ENCODE measurements at places on chromosomes 7 and 10. TPM values are rescaled to one million over a fixed set of nuclear protein-coding genes. Genes with fewer than 3 reads are reported as not detected.

Gene FOXP2
- not detected for total RNA-seq

Gene FRMD4A
- 4.2 TPM for total RNA-seq

Gene IL2RA
- not detected for total RNA-seq

Gene PNLIPRP1
- not detected for total RNA-seq

Gene TLX1
- not detected for total RNA-seq

Gene SPDYE16
- total RNA-seq: not detected

Gene GPR158
- total RNA-seq: 0.06 TPM

Gene SYT15
- 0.17 TPM for total RNA-seq

Gene FAM237B
- not detected for total RNA-seq

Gene AGMO
- not detected for total RNA-seq

Gene SPDYE2
- not detected for total RNA-seq

GRCh38 chr7:140607441-140607989 lies 33.1 kb downstream of the DENND2A start:
- no peak for DNase-seq

DNA sequence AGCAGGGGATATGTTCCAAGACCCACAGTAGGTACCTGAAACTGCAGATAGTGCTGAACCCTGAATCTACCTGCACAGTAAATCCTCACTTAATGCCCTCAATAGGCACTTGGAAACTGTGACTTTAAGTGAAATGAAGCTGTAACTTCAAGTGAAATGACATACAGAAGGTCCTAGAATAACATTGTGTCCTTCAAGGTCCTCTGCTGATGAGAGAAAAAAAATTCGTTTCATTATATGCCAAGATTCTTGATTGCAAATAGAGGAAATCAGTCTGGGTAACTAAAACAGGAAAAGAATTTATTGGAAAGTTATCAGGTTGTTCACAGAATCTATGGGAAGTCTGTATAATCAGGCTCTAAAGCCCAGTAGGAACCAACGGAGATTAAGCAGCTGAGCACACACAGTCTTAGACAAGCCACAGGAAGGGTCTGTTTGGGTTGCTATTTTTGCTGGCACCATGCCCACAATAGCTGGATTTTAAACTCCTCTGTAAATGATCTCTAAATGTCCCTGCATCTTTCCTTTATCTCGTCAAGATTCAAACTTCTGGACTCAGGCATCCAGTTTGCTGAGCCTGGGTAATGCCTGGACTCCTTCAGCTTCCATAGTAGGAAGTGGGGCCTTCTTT lies 57.5 kb downstream of the EXOC4 start:
- no peak for DNase-seq

GRCh38 chr7:73828107-73828803 lies 2.5 kb upstream of the CLDN4 start:
- DNase-seq: peak; percentile 85

- no peak for DNase-seq
Measured at GRCh38 chr7:27961255-27961654, 219.3 kb downstream of the JAZF1 start.

GRCh38 chr7:73933091-73933490 lies 72.1 kb downstream of the TMEM270 start:
- no peak for DNase-seq

DNA sequence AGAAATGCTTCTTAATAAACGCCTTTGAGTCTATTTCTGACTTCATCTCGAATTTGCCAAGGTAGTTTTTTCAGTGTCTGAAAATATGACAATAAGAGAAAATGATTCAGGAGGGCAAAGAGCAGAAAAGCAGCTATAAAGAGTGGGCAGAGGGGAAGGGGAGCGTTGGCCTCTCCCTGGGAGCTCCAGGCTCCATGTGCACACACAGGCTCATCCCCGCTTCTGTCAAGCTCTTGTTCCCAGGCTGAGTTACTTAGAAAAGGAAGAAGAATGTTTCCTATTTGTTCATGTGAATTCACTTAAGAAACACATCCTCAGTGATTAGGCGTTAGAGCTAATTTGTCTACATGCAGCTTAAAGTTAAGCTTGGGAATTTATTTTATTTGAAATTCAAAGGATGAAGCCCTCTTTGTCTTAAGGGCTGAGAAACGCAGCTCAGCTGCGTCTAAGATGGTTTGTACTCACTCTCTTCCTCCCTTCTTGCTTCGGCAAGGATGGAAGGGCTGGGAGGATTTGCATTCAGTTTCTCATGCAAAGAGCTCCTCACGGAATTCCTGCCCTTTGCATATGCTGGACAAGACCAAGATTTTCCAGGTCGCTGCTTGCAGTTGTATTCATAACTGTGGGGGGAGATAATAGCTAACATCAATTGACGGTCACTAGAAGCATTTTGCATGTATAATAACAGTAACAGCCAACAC lies 29.0 kb upstream of the ATXN7L1 start:
- DNase-seq: no peak

- DNase-seq: no peak
Measured at GRCh38 chr10:79241990-79242619, 105.2 kb upstream of the PPIF start.

GRCh38 chr7:152851326-152851725 lies 91.8 kb downstream of the ACTR3B start:
- DNase-seq: no peak

DNA sequence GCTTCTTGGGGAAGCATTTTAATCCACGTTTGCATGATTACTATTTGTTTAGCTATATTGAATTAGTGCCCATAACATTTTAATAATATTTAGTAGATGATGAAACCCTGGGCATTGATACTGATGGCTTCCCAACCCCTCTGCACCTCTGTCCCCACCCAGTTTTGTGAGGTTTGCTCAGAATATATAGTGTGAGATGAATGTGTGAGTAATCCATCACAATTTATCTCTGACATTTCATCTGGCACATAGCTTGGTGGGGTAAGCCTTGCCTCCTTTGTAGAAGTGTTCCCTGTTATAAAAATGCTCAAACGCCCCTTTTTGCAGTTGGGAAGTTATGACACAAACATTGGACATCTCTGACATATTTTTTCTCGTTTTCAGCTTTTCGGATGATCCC lies 104.2 kb downstream of the WNT2 start:
- DNase-seq: no peak

DNA sequence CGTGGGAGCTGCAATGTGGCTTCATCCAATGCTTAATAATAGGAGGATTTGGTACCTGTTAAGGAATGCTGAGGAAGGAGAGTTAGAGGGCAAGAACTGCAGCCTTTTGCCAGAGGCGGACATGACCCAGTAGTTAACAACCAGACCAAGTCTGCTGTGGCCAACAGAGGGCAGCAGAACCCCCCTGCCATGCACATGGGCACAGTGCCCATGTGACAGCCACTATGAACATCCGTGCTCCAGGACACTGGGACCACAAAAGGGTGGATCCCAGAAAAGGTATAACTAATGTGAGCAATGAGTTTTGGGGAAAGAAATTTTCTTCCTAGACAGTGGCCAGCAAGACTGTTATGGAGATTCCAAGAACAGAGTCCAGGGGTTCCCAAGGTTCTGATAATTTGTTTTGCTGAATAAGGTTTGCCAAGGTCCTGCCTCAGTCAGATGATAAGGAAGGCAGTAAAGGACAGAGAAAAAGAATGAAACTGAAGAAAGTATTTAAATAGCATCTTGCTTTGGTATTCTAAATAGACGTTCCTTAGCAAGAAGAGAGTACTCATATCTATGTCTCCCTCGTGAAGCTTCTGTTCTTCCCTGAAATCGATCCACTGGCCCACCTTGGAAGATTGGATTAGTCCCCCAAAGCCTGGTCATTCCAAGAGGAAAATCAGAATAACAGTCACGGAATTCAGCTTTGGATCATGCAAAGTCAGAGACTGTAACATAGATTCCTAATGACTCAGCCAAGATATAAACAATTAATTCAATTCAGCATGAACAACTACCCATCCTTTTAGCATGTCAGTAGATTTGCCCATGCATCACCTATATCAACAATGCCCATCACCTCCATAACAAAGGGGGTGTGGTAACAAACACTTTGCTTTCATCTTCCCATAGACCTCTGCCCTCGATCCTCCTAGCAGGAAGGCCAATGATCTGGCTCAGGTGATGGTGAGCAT lies 56.0 kb downstream of the LGI1 start:
- DNase-seq: peak; percentile 70

- DNase-seq: no peak
Measured at GRCh38 chr10:29925771-29926692, 133.4 kb downstream of the JCAD start.

DNA sequence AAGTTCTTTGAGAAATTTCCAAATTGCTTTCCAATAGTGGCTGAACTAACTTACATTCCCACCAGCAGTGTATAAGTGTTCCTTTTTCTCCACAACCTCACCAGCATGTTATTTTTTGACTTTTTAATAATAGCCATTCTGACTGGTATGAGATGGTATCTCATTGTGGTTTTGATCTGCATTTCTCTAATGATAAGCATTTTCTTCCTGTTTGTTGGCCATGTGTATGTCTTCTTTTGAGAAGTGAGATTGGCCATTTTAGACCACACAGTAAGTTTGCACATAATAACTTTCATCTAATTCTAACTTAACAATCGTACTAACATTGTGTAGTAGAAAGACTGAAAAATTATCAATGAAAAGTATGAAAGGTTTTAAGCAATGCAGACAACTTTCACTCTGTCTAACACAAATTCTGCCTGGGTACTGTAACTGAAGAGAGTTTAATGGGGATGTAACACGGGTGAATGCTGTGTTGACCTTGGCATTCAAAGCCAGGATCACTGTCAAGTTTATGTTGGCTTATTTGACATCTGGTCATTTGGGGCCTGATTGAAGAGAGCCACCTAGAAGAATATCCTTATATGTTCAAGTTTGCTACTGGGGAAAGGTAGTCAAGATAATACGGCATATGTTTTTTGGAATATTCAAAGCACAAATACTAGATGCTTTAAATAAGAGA lies 50.4 kb downstream of the FAM171A1 start:
- no peak for DNase-seq

DNA sequence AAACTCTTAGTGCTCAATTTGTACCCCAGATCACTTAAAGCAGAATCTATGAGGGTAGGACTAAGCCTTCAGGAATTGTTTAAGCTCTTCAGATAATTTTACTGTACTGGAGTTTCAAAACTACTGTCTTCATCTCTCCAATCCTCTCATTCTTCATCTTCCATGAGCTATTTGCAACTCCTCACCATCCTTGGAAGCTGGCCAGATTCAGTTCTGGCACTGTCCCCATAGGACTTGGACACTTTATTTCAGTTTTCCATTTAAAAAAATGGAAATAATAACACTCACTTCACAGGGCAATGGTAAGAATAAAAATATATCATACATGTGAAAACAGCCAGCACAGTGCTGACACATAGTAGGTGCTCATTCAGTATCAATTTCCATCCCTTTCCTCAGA lies 74.6 kb downstream of the PPP1R17 start:
- DNase-seq: no peak

DNA sequence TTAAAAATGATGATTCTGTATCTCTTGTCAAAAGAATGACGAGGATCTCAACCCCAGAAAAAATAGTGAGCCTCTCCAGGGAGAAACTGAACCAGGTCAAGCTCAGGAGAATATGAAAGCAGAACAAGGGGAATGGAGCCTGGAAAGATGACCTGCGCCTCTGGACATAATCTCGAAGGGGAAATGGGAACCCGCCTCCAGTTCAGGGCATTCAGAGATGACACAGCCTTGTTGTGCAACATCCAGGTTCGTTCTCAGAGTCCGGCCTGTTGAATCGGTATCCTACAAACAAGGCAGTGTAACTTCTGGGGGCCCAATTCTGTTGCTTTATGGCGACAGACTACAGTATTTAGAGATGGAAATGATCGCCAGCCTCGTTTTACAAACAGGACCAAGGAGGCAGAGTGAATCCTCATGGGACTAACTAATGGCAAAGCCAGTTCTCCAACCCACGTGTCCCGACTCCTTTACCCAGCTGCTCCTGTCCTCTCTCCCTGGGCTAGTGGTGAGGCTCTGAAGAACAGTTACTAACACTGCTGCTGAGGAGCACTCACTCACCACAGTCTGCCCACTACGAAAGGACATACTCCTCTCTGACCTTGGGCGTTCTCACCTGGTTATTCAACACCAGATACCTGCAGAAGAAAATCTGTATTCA lies 67.6 kb downstream of the JAZF1 start:
- no peak for DNase-seq

- no peak for DNase-seq
Measured at GRCh38 chr10:89173075-89173474, 34.0 kb downstream of the CH25H start.
